ENCODE measurements at places on chromosomes 1 and 21. TPM values are rescaled to one million over a fixed set of nuclear protein-coding genes. Genes with fewer than 3 reads are reported as not detected.

FGR gene
- not detected for total RNA-seq

SYTL1 gene
- total RNA-seq, result 49.8 TPM

GRCh38 chr1:230084408-230085177, 17.6 kb downstream of the GALNT2 start:
- peak; percentile 86 for DNase-seq

DNA sequence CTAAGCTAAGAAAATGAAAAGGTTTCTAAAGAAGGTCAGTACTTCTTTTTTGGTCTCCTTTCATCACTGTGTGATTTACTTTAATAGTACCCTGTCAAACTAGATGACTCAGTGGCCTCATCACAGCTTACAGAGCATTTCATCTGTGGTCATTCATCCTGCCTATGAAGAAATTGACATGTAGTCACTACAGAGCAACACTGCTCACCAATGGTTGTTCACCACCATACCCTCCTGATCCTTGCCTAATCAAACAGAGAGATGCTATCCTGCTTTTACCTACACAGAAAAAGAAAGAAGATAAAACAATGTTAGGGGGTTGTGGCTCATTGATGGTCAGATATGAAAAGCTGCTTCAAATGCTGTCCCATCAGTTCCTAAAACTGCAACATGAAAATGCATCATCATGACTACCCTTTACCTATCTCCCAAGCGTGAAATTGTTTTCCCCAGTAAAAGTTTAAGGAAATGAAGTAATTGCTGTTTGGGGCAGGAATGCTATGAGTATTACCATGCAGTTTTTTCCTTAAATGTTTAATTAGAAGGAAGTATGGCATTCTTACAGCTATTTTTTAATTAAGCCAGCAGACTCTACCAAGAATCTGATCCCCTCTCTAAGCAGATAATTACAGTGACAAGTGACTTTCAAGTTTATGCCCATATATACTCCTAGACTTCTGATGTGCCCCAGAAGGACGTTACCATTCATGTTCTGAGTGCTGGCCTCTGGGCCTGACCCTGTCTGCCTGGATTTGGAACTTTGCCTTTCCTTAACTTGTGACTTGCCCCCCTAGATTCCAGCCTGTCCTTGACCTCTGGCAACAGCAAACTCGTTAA, 46.1 kb upstream of the FBXO28 start:
- DNase-seq, result peak; percentile 86

DNA sequence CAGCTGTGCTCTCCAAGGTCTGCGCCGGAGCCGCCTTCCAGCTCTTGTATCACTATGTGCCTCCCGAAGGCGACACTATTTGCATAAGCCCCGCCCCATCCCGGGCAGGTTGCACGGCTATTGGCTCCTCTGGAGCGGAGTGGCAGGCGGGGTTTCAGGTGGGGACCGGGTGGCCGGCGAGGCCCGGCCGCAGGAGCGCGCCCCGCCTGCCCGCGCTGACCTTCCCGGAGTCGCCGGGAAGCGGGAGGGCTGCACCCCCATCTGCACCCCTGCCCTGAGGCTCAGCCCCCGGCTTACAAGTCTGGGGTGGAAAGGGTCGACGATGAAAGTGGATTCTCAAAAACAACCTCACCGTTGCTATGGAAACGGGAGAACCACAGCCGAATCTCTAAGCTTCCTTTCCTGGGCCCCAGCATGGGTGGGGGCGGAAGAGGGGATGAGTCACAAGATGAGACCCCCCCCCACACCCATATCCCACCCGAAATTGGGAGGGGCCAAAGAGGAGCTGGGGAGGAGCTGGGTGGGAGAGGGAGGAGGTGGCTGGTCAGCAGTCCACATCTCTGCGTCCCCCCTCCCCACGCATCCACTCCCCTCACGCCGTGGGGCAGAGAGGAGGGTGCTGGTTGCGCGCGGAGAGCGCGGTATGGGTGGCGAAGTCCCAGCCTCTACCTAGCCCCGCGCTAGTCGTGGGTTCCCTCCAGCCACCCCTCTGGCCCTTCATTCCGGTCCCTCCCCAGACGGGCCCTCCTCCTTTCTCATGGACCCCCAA, at the start of gene HPCAL4:
TSS of gene HPCAL4 (minus strand) at position 51 of the 769 bp plus-strand sequence. CDS start 6,830 bp downstream, outside the sequence.
- DNase-seq, result peak; percentile 86

- no peak for DNase-seq
Observed at GRCh38 chr1:162990665-162991064, 78.5 kb upstream of the RGS4 start.

All from PC-9 (cell line).